ENCODE measurements at places on chromosomes 2 and 18.

DNA sequence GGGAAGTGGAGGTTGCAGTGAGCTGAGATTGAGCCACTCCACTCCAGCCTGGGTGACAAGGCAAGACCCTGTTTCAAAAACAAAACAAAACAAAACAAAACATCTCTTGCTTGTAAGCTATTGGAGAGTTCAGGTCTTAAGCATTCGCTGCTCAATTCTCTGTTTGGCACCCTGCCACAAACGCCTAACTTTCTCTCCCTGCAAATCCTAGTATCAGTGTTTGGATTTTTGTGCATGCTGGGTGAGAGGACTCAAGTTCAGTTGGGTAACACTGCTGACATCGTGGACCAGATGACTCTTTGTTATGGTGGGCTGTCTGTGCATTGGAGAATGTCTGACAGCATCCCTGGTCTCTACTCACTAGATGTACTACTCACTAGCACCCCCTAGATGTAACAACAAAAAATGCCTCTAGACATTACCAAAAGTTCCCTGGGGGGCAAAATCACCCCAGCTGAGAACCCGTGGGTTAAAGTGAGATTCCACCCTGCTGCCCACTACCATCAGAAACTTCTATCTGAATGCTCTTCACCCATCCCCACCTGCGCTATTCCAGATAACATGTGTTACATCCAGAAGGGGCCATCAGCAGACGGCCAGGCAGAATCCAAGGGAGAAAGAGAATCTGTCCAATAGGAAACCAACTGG is 50.9 kb downstream of the CACNB4 start:
- peak; percentile 68 for DNase-seq

DNA sequence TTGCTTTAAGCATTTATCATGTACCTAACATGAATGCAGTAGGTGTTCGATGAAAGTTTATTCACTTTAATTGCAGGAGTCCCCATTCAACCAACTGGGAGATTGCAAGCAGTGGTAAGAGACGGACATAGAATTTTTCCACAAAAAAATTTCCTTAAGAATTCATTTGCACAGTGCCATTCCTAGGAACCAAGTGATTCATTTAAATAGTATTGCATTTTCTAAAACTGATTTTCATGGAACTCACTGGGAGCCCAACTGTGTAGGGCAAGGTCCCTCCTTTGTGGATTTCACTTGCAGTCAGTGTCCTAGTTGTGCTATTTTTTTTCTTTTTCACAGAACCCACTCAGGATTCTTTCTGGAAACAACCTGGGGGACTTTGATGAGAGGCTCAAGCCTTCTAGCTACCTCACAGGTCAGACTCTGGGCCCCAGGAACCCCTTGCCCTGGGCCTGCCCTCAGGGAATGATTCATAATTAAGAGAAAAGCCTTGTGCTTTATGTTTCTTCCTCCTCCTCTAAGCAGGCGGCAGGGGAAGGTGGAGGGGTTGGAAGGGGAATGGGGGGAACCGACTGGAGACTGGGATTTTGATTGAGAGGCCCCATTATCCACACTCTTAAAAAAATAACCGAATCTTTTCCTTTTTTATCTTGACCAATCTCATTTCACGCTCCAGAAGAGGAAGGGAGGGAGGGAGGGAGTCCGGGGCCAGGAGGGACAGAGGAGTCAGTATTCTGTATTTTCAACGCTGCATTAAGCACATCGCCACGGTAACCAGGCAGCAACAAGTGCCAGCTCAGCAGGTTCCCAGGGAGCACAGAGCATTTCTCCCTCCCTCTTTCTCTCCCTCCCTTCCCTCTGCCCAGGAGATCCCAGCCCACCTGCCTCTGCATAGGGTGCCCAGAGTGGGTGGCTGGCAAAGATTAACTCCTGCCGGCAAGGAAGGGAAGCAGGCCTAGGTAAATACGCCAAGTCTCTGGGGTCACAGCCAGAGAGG is 51.8 kb downstream of the PSD4 start:
- DNase-seq: no peak

- peak; percentile 23 for DNase-seq
Measured at GRCh38 chr2:112032689-112033465, 22.2 kb upstream of the TMEM87B start.

- no peak for DNase-seq
Measured at GRCh38 chr2:15074751-15075700, 442.5 kb downstream of the LRATD1 start.

DNA sequence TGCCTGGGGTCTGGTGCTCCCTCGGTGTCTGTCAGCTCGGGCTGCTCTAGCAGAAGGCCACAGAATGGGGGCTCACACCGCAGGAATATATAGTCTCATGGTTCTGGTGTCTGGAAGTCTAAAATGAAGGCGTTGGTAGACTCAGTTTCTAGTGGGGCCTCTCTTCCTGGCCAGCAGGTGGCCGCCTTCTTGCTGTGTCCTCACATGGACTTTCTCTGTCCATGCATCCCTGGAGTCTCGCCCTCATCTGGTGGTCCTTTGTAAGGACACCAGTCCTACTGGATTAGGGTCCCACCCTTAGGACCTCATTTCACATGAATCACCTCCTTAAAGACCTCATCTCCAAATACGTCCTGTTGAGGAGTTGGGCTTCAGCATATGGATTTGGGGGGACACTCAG is 65.7 kb downstream of the RRM2 start:
- DNase-seq: no peak

DNA sequence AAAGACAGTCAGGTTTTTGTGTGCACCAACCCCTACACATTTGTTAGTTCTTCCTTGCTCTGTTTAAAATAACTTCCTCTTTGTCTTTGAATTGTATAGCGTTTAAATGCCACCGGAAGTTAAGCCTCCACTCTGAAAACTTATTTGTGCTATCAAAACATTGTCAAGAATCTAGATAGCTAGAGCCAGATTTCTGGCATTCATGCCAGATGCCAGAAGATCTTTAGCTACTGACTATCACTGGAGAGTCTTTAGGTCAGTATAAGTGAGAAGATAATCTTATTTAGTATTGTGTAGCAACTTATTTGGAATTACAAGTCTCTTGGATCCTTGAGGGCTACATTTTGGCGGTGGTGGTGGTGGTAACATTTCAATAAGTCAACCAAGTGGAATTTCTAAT is 63.4 kb upstream of the ADAM23 start:
- DNase-seq: no peak

GRCh38 chr18:44889111-44889510 is 208.4 kb downstream of the SETBP1 start:
- DNase-seq: peak; percentile 44

- DNase-seq: no peak
Measured at GRCh38 chr2:40372283-40372985, 79.5 kb downstream of the SLC8A1 start.

DNA sequence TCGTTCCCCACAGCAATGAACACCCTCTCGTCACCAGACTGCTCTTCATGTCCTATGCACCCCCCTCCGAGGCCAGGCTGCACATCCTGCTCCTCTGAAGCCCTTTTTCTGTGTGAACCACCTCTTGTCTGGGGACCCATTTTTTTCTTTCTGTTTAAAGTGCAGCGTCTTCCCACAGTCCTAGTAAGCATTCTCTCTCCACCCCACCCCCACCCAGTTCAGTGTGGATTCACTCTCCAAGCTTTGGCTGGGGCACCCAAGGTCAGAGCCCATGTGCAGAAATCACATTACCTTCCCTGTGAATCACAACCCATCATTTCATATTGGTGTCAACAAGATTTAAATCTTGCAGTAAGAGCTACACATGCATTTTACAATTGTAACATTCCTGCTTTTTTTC is 26.4 kb upstream of the PKDCC start:
- no peak for DNase-seq

- DNase-seq: no peak
Measured at GRCh38 chr18:77105028-77105427, 27.6 kb downstream of the MBP start.

GRCh38 chr2:186962085-186962747 is 113.2 kb upstream of the ZSWIM2 start:
- DNase-seq: no peak

- DNase-seq: no peak
Measured at GRCh38 chr2:168708080-168708479, 94.4 kb upstream of the NOSTRIN start.

DNA sequence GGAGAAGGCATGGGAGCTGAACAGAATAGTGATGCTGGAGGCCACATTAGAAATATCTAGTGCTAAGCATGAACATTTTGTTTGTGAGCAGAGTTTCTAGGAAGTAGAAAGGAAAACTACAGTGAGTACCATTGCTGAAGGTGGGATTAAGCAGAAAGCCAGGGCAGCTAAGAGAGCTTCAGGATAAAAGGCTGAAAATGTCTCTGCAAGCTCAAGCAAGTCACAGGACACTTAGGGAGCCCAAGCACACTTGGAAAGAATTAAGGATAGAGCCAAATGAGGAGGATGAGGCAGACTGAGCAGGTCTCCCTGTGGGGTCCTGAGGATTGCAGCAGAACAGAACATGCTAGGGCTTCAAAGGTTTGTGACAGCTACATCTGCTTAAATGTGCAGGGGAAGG is 80.6 kb upstream of the LYPD1 start:
- DNase-seq: no peak

- DNase-seq: no peak
Measured at GRCh38 chr18:25805323-25805722, 285.1 kb downstream of the SS18 start.

DNA sequence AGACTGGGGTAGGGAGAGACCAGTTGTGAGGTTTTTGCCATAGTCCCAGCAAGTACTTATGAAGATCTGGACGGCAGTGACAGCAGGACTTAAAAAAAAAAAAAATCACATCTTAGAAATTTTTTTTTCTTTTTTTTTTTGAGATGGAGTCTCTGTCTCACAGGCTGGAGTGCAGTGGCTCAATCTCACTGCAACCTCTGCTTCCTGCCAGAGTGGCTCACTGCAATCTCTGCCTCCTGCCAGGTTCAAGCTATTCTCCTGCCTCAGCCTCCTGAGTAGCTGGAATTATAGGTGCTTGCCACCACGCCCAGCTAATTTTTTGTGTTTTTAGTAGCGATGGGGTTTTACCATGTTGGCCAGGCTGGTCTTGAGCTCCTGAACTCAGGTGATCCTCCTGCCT is 22.4 kb upstream of the STAT4 start:
- no peak for DNase-seq

DNA sequence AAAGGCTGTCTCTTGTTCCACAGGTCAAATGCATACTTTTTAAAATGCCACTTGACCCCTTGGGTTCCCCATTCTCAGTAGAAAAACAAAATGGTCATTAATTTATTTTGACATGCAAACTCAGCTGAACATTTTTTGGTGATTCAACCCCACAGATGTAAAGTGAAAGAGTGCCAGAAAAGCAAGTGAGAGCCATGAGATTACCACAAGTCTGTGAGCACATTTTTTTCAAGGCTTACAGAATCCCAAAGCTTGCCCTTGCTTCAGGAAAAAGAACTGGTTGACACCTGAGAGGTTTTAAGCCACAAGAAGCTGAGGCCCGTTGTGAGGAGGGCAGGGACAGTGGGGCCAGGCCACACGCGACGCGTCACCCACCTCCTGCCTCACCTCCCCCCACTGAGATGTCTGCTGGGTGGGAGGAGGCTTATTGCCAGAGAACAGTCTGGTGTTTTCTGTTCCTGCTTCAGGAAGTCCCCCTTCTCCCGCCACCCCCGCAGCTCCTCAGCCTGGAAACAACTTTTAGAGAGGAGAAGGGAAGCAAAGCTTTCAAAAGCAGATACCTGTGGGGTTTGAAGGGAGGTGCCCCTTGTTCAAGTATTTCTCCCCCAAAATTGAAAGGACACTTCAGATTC is 70.4 kb upstream of the CYP1B1 start:
- DNase-seq: no peak
